Activated CD8-positive, alpha-beta T cell treated with anti-CD3 and anti-CD28 coated beads, Interleukin-2, amount 10 ng/mL, durations not matched to agents 7 days and 5 days (primary cell): ENCODE measurements at places on chromosomes 7 and 10. TPM values are rescaled to one million over a fixed set of nuclear protein-coding genes. Genes with fewer than 3 reads are reported as not detected.

DNA sequence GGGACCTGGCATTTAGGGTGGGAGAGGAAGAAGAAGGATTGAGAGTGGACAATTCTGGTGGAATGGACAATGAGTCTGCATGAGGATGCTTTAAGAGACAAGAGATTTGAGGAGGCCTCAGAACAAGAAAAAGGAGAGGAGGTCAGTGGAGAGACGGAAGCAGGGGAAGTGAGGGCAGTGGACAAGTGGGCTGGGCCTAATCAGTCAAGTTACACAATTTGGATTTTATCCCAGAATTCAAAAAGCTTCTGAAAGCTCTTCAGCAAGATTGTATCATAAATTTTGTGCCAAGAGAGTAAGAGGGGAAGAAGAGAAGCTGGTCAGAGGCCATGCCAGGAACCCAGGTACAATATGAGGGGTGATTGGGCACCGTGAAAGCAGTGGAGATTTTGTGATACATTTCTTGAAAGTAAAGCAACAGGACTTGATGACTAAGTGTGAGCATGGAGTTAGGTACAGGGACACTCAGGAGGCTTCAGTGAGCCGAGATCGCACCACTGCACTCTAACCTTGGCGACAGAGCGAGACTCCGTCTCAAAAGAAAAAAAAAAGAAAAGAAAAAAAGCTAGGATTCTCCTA is 19.3 kb upstream of the TSPAN13 start:
- no peak for DNase-seq

DNA sequence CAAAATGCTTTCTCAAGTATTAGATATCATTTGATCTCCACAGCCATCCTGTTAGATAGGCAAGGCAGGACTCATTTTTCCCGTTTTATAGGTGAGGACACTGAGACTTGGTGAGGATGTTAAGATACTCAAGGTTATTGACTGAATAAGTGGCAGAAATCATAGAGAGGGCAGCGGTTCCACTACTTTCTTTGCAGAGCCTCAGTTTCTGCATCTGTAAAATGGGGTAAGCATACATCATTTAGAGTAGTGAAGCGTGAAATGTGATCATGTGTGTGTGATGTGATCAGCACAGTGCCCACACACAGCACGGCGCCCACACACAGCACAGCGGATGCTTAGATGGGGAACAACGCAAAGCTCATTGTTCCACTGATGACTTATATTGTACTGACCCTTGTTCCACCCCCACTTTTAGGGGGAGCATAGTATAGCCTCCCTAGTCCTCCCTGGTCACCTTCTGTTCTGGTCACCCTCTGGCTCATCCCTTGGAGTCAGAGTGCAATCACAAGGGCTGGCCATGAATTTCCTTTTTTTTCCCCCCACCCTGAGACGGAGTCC is 10.5 kb downstream of the UBTD1 start:
- no peak for DNase-seq

DNA sequence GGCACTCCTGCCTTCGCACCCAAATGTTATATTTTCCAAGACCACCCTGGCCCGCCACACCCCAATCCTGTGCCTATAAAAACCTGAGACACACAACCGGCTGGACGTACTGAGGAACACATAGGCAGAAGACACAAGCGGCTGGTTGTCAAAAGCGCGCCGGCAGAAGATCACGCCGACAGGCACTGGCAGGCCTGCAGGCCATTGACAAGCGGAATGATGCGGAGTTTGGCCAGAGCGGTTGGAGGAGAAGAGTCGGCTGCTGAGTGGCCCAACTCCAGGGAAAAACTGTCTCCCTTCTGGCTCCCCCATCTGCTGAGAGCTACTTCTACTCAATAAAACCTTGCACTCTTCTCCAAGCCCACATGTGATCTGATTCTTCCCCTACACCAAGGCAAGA is 39.7 kb upstream of the SAMD8 start:
- no peak for DNase-seq

- DNase-seq, result peak; percentile 65
These were observed 271.0 kb downstream of the MAD1L1 start for GRCh38 chr7:1961701-1962276.

The KLF14 gene
- not detected for total RNA-seq

The FGFBP3 gene
- total RNA-seq, result 1.5 TPM
